ENCODE measurements at places on chromosomes 3 and 15.

DNA sequence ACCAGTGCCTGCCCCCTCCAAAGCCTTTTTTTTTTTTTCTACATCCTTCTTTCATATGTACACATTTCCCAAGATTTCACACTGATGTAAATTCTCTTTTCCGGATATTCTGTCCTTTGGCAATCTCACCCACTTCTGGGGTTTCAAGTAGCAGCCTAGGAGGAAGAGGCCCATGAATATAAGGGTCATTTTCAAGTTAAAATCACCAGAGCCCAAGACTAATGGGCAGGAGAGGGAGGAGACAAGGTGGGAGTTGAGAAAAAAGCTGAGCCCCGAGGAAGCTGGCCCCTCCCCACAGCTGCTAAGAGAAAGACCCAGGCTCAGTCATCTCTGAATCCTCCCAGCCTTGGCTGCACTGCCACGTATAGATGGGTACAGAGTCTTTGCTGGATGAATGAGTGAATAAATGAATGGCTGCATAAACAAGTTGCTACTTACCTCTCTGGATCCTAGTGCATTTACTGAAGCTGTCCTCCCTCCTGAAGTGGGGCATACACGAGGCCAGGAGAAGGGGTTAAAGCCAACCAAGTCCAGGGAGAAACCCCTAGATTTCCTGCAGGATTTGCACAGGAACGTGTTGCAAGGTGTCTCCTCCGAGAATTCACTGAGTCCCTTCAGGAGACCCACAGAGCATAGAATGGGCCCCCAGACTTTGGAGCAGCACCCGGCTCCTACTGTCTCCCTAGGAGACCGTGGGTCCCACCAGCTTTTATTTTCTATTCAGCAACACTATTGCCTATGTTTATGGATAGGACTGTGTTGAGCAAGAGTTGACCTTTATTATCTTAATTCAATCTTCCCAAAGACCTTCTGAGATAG is 100.8 kb upstream of the LIPC start:
- no peak for DNase-seq

DNA sequence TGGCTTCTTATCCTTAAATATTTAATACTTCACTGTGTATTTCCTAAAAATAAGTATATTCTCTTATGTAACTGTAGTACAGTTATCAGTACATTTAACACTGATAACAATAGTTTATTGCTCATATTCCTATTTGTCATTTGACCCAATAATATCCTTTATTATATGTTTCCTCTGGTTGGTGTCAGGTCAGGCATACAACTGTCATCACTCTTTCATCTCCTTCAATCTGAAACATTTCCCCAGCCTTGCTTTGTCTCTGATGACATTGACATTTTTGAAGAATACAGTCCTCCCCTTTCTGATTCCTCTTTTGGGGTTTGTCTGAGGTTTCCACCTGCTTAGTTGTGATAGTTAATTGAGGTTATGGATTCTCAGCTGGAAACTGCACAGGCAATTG is 27.8 kb downstream of the PLEKHO2 start:
- DNase-seq, result no peak

DNA sequence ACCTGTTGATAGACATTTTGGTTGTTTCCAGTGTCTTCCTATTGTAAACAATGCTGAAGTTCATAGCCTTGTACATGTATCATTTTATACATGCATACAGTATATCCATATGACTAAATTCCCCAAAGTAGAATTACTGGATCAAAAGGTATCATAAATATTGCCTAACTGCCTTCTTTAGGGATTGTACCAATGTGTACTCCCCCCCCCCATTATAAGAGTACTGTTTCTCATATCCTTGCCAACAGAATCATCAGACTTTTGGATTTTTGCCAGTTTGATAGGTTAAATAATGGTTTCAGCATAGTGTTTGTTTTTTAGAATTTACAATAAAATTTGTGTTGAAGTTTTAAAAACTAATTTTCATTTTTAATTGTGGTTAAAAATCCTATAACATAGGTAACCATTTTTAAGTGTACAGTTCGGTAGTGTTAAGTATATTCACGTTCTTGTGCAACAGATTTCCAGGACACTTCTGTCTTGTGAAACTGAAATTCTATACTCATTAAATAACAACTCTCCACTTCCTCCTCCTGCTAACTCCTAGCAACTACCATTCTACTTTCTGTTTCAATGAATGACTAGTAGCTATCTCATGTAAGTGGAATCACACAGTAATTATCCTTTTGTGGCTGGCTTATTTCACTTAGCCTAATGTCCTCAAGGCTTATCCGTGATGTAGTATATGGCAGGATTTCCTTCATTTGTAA is 30.8 kb upstream of the MAP3K13 start:
- DNase-seq, result peak; percentile 83

- DNase-seq, result no peak
These were observed 22.1 kb downstream of the PHC3 start for GRCh38 chr3:170159459-170159858.

DNA sequence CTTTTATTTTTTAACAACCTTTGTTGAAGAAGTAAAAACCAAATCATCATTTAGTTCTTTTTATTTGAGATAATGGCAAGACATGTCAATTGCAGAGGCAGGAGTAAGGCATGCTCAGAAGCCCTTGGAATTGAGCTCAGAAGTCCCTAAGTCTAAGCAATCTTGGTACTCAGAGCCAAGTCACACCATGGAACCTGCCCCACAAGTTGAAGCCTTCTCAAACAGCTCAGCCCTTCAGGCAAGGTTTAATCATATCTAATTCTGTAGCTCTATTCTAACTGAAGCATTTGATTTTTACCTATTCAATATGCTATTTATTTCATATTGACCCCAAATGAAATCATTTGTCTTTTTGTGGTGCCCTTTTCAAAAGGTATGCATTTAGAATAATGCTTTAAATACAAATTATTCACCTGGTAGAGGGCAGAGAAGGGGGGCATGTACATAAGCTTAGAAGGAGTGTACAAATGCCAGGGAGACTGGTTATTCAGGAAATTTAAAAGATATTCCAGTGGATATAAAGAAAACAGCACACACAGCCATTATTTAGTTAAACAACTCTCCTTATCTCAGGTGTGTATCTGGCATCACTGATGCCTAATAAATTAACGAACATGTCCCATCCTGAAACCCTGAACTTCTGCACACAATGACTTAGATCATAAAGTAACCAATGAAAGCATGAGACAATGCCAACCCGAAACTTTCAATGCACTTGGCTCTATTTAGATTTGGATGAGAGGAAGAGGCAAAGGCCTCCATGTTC is 26.2 kb upstream of the TOP2B start:
- DNase-seq, result no peak

DNA sequence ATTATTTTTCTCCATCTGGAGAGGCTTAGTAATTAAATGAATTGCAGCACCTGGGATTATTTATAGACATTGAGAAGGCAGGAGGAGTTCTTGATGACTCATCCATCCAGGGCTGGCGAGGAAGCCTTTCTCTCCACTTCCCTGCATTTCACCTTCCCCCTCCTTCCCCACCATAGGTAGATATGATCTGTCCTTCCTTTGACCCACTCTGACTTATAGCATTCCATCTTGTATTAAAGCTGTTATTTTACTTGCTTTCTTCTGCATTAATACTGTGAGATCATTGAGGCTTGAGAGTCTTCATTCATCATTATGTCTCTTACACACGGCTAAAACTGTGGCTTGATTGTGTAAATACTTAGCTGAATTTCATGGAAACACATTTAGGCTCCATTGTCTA is 288.8 kb downstream of the FEZF2 start:
- peak; percentile 18 for DNase-seq

Measured in DMS 273 treated with DMSO at 0.1 percent for 48 hours (cell line).